Kidney epithelial cell (primary cell): ENCODE measurements at places on chromosomes 1 and 21.

- no peak for DNase-seq
Observed at GRCh38 chr1:223682502-223682901, 17.0 kb upstream of the CAPN8 start.

GRCh38 chr1:7988576-7988975 lies 27.1 kb downstream of the PARK7 start:
- DNase-seq, result no peak

DNA sequence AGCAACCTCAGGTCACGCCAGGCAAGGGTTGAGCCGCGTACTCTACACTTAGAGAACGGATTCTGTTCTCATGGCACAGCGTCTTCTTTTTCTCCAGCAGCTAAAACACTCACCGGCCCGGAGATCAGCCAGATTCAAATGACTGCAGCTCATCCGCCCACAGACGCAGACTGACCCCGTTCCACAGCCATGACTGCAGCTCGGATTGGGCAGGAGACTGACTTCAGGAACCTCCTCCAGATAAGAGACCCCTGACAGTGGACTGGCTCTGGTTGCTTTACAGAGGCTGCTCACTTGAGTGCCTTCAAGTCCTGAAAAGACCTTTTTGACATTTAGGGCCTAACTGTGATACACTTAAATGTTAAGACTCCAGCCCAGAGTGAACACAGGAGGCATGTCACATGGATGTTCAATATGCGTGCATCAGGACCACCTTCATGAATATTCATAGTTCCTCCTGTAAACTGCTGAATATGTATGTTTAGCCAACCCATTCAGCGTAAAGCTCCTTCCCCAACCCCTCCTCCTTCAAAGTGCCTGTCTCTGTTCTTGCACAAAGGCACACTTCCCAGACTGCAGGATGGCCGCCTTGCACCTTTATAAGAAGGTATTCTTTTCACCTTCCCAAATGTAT lies 42.6 kb downstream of the BACE2 start:
- no peak for DNase-seq

DNA sequence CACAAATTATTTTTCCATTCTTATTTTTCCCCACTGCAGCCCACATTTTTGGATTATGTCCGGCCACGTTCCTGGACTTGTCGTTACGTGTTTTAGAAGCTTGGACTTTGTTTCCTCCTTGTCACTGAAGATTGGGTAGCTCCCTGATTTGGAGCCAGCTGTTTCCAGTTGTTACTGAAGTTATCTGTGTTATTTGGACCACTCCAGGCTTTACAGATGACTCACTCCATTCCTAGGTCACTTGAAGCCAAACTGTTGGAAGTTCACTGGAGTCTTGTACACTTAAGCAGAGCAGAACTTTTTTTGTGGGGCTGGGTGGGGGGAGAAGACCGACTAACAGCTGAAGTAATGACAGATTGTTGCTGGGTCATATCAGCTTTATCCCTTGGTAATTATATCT lies 12.2 kb upstream of the AXDND1 start:
- no peak for DNase-seq

GRCh38 chr1:209877087-209877764 lies 49.5 kb downstream of the UTP25 start:
- no peak for DNase-seq

- no peak for DNase-seq
Observed at GRCh38 chr1:167681024-167681423, 40.8 kb upstream of the MPZL1 start.

GRCh38 chr1:13763222-13763621 lies 63.2 kb downstream of the PRDM2 start:
- DNase-seq, result no peak

DNA sequence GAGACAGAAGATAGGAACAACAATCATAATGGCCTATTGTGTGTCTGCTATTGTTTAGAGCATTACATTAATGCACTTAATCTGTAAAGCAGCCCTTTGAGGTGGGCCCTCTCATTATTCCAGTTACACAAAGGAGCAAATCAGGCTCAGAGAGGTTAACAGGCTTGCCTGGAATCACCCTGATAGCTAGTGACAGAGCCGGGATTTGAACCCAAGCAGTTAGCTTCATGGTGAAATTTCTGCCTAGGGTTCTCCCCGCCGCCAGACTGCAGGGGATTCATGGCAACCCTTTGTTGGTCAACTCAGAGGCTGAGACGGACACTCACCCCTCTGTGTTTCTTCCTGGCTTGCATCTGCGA lies 7.1 kb downstream of the HEYL start:
- no peak for DNase-seq

DNA sequence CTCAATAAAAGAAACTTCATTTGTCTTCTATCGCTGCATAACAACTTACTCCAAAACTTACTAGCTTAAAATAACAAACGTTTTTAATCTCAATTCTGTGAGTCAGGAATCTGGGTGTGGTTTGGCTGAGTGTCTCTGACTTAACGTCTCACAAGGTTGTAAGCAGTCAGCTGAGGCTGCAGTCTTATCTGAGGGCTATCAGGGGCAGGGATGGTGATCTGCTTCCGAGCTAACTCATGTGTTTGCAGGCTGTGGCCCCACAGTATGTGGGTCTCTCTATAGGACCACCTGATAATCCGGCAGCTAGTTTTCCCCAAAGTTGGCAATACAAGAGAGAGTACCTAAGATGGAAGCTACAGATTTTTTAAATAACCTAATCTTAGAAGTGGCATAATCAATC lies 234.2 kb upstream of the FGGY start:
- DNase-seq, result no peak

GRCh38 chr1:97853221-97853620 lies 67.6 kb downstream of the DPYD start:
- DNase-seq, result no peak

DNA sequence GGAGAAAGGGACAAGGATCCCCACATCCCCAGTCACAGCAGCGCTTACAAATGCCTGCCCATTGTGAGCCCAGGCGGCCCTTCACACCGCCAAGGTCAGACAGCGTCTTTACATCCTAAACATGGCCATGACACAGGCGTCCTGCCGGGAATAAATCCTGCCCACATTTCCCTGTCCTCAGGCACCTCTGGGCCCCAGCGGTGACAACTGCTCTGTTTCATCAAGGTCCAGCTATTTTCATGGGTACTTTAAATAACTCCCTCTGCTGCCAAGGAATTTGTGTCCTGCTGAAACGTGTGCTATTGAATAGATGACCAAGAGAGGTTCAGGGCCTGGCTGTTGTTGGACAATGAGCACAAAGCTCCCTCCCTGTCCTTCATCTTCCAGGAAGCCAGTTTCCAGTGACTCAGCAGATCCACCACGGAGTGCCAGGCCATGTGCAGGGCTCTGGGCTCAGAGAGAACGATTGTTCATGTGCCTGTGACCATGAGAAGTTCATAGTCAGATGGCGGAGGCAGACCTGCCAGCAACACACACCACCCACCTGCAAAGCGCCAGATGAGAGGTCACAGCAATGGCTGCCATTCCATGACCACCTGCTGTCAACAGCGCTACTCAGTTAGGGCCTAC lies 195.8 kb downstream of the MATN1 start:
- no peak for DNase-seq

- DNase-seq, result no peak
Observed at GRCh38 chr1:167825419-167826079, 88.4 kb downstream of the ADCY10 start.

DNA sequence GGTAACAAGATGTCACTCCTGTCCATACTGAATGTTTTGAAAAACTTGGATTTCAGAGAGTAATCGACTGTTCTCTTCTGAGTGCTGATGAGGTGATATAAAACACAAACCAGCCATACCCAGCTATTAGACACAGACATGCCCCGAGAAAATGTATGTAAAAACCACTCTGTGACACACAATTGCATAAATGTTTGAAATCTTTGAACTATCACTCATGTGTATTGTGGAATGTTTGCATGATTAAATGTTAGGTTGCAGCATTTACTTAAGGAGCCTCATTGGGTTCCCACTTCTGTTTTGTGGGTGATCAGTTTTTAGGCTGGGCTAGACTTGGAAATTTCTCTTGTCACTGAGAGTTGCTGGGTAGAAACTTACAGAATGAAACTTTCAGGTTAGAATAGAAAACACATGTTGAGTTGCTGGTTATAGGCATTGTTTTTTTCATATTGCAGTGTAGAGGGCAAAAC lies 270.4 kb upstream of the B3GALT2 start:
- no peak for DNase-seq

DNA sequence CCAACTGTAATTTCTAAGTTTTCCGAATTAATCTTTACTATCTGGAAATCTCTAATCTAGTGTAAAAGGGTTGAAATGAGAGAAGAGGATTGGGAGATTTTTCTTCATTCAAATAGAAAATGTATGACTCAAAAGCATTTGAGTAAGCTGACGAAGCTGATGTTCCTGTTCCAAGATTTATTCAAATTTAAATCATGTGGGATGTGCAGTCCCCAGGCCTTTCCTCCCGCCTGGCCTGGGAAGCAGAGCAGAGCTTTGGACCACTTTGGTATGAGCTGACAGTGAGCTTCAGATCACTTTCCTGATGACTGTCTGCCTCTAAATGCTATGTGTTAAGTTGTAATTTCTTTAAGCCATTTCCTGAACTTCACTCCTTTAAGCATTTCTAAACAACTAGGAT lies 192.0 kb downstream of the DHRS3 start:
- no peak for DNase-seq

- DNase-seq, result no peak
Observed at GRCh38 chr1:197637406-197637805, 137.9 kb downstream of the DENND1B start.

GRCh38 chr1:167456524-167456923 lies 61.8 kb downstream of the CD247 start:
- DNase-seq, result no peak

- DNase-seq, result no peak
Observed at GRCh38 chr1:231421546-231421970, 529 bp downstream of the EGLN1 start.

- no peak for DNase-seq
Observed at GRCh38 chr1:67376381-67376780, 53.8 kb downstream of the SERBP1 start.

DNA sequence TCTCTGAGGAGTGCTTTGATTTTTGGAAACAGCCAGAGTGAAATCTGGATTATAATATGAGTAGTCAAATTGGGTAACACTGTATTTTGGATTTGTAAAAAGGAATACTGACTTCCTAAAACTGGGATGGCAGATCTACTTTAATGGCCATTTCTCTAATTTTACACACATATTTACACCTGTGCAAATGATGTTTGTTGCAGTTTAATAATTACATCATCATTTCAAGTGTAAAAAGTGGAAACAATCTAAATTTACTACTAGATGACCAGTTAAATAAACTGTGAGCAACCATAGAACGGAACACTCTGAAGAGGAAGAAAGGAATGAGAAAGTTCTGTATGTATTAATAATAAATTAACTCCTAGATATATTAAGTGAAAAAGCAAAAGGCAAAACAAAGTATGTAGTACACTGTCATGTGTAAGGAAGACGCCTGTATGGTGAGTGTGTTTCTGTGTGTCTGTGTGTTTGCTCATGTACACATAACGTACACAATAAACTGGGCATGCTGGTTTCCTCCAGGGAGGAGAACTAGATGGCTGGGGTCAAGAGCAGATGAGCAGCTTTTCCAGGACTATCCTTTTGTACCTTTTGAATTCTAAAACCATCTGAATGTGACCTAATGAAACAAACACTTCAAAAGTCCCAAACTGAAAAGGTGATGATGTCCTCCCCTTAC lies 2.9 kb upstream of the RHEX start:
- no peak for DNase-seq

DNA sequence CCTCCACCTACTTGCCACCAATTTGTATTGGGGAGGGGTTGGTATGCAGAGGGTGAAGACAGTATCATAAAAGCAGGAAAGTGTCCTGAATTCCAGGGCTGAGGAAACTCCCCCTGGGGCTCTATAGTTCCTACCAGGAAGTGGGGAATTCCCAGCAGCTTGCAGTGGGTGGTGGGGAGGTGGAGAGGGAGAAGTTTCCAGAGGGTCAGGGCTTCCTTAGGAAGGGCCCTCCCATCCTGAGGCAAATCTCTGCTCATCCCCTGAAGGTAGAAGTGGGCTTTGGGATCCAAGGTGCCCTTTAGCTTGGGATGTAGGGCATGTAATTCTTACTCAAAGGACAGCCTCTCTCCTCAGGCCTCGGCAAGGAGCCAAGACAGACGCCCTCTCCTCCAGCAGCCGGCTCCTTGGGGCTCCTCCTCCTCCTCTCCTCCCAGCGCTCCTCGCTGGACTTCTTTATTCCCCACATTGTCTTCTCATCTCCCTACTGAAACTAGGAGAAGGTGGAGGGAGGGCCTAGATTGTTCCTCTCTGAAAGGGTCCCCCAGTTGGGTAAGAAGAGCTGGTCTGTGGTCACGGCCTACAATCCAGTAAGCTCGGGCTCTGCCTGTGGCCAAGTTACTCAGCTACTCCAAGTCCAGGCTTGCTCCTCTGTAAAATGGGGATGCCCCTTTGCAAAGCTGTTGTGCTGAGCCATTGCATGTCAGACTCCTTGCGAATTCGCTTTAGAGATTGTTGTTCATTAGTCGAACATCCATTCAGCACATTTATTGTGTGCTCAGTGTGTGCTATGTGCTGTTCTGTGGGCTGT lies 17.9 kb upstream of the CSF1 start:
- no peak for DNase-seq

DNA sequence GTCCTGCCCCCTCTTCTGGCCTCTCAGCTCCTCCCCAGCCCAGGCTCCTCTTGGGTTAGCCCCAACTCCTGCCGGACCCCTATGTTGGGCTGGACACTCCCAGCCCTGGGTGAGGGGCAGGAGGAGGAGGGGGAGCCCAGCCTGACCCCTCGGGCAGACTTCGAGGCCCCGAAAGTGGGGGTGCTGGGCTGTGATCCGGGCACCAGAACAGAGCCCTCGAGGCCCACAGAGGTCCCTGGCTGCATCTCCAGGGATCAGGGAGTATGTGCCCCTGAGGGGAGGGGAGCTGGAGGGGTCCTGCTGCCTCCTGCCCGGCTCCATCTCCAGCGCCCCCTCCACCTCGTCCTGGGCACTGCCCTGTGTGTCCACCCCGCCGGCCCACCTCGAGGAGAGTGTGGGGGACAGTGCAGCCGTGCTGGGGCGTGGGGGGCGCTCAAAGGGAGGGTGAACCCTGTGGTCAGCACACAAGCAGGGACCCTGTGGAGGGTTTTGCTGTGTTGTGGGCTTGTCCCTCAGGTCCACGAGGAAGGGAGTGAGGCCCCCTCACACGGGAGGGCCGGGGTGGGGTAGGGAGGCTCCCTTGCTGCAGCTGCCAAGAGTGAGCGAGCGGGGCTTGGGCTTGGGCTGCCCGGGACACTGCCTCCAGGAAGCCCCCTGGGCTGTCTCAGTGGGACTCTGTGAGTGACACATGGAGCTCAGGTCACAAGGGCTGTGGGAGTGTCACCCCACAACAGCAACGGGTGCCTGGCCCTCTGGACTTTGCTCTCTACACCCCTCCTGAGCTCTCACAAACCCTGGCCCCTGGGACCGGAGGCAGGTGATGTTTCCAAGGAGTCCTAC lies 54.4 kb downstream of the COL18A1 start:
- no peak for DNase-seq

- DNase-seq, result no peak
Observed at GRCh38 chr1:63322944-63323864, 837 bp downstream of the FOXD3 start.

DNA sequence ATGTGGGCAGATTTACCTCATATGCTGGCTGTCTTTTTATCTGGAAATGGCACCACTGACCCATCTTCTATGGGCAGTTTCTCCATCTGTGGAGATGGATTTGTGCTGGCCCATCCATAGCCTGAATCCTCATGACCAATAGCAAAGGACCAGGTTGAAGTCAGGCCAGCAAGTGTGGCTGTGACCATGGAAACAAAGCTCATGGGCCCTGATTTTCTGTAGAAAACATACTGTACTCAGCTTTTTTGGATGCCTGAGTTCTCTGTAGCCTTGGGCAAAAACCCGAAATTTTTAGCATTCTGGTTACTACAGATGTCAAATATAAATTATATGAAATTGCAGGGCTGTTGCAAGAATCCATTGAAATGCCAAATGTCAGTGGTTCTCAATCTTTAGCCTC lies 155.0 kb downstream of the PLXNA2 start:
- DNase-seq, result no peak
